ENCODE measurements at places on chromosomes 2 and 18. TPM values are rescaled to one million over a fixed set of nuclear protein-coding genes. Genes with fewer than 3 reads are reported as not detected.

Gene SKOR2
- not detected for total RNA-seq

Gene IGFBP2
- total RNA-seq, result 376 TPM

Gene CABLES1
- 11.3 TPM for total RNA-seq

Gene WDR7
- total RNA-seq, result 28.0 TPM

Gene ZNF521
- total RNA-seq, result 54.1 TPM

Measured in mesothelial cell of epicardium (in vitro differentiated cells).